Karpas-422 (cell line): ENCODE measurements at places on chromosomes 13 and 19. TPM values are rescaled to one million over a fixed set of nuclear protein-coding genes. Genes with fewer than 3 reads are reported as not detected.

The CD37 gene
- 975 and 1,210 TPM in 2 replicates for total RNA-seq

The GRIK5 gene
- total RNA-seq, result 0.07 and 1.4 TPM in 2 replicates

The SIGLEC11 gene
- 0.87 TPM in 1 of 2 replicates, not detected in the other for total RNA-seq

The ZNF805 gene
- total RNA-seq, result 20.5 and 23.6 TPM in 2 replicates

The FPR2 gene
- total RNA-seq, result 0.58 and 7.9 TPM in 2 replicates

The KLK12 gene
- total RNA-seq, result not detected in 2 replicates

The ATP12A gene
- total RNA-seq, result not detected in 2 replicates

The SLC8A2 gene
- total RNA-seq, result 0.22 TPM in 1 of 2 replicates, not detected in the other

The ZNF846 gene
- 7.3 and 10.4 TPM in 2 replicates for total RNA-seq

The PDX1 gene
- not detected in 2 replicates for total RNA-seq

The CFD gene
- total RNA-seq, result 1.5 and 6.9 TPM in 2 replicates

The CGB8 gene
- not detected in 2 replicates for total RNA-seq

The ZFP28 gene
- not detected in 2 replicates for total RNA-seq
